ENCODE measurements at places on chromosomes 2 and 18.

GRCh38 chr2:16204886-16205620 is 264.7 kb downstream of the MYCN start:
- no peak for DNase-seq

- no peak for DNase-seq
Observed at GRCh38 chr2:23618265-23618664, 233.3 kb downstream of the KLHL29 start.

GRCh38 chr2:185338104-185338503 is 400.5 kb upstream of the FSIP2 start:
- DNase-seq = no peak

- DNase-seq = no peak
Observed at GRCh38 chr2:207251022-207251421, 85.3 kb upstream of the KLF7 start.

GRCh38 chr2:148770047-148770446 is 105.0 kb upstream of the KIF5C start:
- no peak for DNase-seq

GRCh38 chr2:122414902-122415301 is 659.5 kb downstream of the TSN start:
- DNase-seq = no peak

- no peak for DNase-seq
Observed at GRCh38 chr18:36490897-36491296, 193.4 kb downstream of the FHOD3 start.

- no peak for DNase-seq
Observed at GRCh38 chr18:23735021-23735464, 45.8 kb downstream of the LAMA3 start.

DNA sequence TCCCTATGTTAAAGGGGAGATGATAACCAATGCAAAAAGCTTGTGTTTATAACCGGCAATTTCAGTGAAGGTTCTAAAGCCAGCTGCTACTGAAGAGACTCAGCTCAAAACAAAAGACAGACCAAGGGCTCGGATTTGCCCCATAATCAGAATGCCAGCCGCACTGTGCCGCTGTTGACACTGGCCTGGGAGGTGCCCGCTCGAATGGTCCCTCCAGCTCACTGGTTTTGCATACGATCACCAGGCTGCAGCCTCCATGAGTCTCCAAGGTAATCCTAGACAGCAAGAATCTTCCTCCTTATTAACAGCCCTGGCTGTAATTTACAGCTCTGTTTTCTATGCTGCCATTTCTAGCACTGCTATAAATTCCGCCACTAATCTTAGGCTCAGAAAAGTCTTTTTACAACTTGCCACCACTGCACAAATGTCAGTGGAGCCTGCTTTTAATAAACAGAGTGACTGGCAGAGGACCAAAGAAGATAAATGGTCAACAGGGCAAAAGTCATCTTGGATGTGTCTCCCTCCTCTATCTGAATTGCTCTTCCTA is 155.7 kb upstream of the SH3BP4 start:
- no peak for DNase-seq

GRCh38 chr18:45449418-45450227 is 165.7 kb upstream of the SLC14A2 start:
- no peak for DNase-seq

DNA sequence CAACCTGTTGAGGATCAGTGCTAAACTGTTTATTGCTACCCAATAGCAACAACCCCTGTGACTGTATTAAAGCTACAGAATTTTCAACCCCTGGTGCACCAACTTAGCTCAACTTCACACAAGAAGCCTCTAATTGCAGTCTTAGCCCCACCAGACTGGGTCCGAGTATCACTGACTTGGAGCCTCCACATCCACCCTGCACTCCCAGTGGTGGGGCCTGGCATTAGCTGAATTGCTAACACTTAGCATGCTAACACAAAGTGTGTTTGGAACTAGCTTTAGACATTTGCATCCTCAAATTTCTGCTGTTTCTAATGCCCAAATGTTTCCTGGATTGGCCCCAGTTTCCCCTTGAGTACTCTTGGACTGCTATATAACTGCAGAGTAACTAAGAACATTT is 298.6 kb downstream of the AGPS start:
- no peak for DNase-seq

DNA sequence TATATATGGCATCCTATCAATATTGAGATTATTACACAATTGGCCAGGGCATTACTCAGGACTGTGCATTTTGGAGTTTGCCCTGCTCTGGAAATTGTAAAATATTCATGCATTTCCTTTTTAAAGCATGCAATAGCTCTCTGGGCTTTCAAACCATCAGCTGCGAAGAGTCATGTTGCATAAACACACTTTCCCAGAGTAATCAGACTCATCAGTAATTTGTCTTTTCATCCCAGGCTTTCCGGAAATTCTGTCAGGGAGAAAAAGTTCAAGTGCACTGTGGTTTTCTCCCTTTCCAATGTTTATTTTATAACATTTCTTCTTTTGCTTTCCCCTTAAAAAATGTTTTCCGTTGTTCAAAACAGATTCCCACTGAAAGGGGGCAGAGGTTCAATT is 38.9 kb upstream of the FHL2 start:
- peak; percentile 40 for DNase-seq
